ENCODE measurements at places on chromosomes 1 and 21. TPM values are rescaled to one million over a fixed set of nuclear protein-coding genes. Genes with fewer than 3 reads are reported as not detected.

The WNT2B gene
- total RNA-seq: 19.5 TPM

The LRRC53 gene
- total RNA-seq: not detected

The GBP4 gene
- total RNA-seq: 7.2 TPM

The NUDT4B gene
- total RNA-seq: not detected

The AADACL4 gene
- not detected for total RNA-seq

The NME7 gene
- total RNA-seq: 21.7 TPM

The HES4 gene
- not detected for total RNA-seq

The OVAAL gene
- not detected for total RNA-seq

The SH3BGR gene
- 0.87 TPM for total RNA-seq

The NBPF10 gene
- total RNA-seq: 0.58 TPM

The CFHR1 gene
- total RNA-seq: not detected

The GLIS1 gene
- total RNA-seq: 0.45 TPM

The TSSK3 gene
- not detected for total RNA-seq

The METTL18 gene
- not detected for total RNA-seq

The AGBL4 gene
- total RNA-seq: not detected

The GRIK3 gene
- under 0.01 TPM for total RNA-seq

The UBXN10 gene
- 3.8 TPM for total RNA-seq

The RNU1-1 gene
- under 0.01 TPM for total RNA-seq

The KRTAP13-2 gene
- total RNA-seq: not detected

The RAB42 gene
- total RNA-seq: 5.5 TPM
